ENCODE measurements at places on chromosomes 12 and 14. TPM values are rescaled to one million over a fixed set of nuclear protein-coding genes. Genes with fewer than 3 reads are reported as not detected.

The REM2 gene
- total RNA-seq: not detected

The NFATC4 gene
- 8.0 TPM for total RNA-seq

The LRRC43 gene
- total RNA-seq: 1.4 TPM

The KLRD1 gene
- total RNA-seq: 1.2 TPM

The ARHGEF25 gene
- 17.6 TPM for total RNA-seq

The SCAF11 gene
- 112 TPM for total RNA-seq

The PTPRQ gene
- 0.24 TPM for total RNA-seq

The RNF212B gene
- total RNA-seq: not detected

The C14orf132 gene
- total RNA-seq: 2.5 TPM

The KSR2 gene
- total RNA-seq: 0.02 TPM

- DNase-seq: no peak
Observed at GRCh38 chr14:43647302-43647701, 859.8 kb downstream of the FSCB start.

GRCh38 chr12:3371018-3371417 is 120.0 kb upstream of the PRMT8 start:
- no peak for DNase-seq

GRCh38 chr14:86756521-86757190 is 1226.7 kb downstream of the FLRT2 start:
- DNase-seq: no peak

GRCh38 chr14:21352587-21352986 is 31.2 kb downstream of the SUPT16H start:
- peak; percentile 4 for DNase-seq

DNA sequence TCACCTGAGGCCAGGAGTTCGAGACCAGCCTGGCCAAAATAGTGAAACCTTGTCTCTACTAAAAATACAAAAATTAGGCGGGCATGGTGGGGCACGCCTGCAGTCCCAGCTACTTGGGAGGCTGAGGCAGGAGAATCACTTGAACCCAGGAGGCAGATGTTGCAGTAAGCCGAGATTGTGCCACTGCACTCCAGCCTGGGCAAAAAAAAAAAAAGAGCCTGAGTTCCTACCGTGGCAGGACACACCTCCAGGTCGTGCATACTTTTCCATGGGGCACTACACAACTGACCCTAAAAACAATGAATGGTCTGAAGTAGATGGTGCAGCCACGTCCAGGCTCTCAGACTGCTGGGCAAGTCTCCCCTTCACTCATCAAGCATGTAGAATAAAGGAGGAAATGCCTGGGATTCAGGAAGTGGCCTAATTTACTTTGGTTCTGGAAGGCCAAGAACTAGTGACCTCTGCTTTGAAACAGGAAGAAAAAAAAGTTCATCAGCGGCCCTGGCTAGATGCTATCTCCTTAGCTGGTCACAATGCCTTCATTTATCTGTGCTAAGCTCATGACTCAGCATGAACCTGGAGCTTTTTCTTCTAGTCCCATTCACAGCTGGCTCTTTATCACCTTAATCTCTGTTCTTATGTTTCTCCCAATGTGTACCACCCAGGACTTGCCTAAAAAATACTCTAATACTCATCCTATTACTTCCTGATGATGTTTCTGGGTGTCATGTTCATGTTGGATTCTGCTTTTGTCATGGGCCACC is 55.8 kb upstream of the OR6J1 start:
- no peak for DNase-seq

GRCh38 chr12:128810182-128811127 is 13.3 kb downstream of the SLC15A4 start:
- peak; percentile 43 for DNase-seq

GRCh38 chr12:101772012-101772775 is 32.9 kb upstream of the SYCP3 start:
- no peak for DNase-seq

DNA sequence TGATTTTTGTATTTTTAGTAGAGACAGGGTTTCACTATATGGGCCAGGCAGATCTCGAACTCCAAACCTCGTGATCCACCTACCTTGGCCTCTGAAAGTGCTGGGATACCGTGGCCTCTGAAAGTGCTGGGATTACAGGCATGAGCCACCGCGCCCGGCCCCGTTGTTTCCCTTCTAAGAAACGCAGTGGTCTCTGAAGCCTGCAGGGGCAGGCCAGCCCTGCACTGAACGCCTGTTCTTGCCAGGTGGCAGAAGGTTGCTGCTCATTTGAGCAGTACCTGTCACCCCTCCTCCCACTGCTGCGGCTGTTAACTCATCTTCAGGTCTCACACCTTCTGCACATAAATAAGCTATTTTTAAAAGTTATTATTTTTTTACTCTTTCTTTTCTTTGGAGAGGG is 24.3 kb downstream of the GPRC5A start:
- no peak for DNase-seq

- DNase-seq: no peak
Observed at GRCh38 chr12:13193505-13194231, 2.9 kb upstream of the EMP1 start.

- no peak for DNase-seq
Observed at GRCh38 chr14:48725051-48725734, 861.0 kb downstream of the RPS29 start.

DNA sequence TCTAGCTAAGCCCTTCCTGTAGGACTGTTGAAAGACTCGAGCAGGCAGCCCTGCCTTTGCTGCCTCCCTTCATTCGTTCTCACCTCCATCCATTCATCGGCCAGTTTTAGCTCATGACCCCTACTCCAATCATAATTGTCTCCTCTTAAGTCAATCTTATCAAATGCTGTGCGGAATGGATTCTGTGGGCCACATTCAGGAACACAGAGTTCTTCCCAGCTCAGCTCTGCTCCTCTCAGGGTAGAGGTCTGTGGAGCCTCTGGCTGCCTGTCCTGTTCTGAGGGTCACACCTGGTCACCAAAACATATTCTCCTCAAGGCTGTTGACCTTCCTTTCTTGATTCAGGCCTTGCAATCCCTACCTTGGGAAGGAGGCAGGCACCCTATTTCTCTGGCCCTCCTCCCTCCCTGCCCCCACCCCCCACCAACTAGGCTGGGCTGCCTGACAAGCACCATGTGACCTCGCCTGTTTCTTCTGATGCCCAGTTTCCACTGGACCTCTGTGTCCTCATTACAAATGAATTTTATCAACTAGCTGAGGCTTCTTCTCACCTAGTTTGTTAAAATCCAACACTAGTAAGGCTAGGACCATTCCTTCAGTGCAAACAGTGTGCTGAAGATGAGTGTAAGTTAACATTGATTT is 3.5 kb downstream of the SMCO2 start:
- DNase-seq: no peak

DNA sequence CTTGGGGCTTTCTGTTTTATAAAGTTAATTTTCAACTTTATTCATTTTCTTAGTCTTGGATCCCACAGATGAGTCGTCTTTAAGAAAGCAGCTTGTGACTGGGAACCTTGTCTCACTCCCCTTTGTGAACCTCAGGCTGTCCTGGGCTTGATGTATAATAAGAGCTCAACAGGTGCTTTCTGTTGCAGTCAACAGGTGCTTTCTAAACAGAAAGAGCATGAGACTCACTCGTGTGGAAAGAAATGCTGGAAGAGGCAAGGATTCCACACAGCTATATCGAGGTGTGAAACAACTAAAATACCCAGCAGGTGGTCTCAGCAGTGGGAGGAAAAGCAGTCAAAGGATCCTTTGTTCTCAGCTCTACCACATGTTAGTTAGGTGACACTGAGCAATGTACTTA is 398.9 kb downstream of the EGLN3 start:
- DNase-seq: no peak

- no peak for DNase-seq
Observed at GRCh38 chr14:91273885-91274273, 29.4 kb upstream of the GPR68 start.

DNA sequence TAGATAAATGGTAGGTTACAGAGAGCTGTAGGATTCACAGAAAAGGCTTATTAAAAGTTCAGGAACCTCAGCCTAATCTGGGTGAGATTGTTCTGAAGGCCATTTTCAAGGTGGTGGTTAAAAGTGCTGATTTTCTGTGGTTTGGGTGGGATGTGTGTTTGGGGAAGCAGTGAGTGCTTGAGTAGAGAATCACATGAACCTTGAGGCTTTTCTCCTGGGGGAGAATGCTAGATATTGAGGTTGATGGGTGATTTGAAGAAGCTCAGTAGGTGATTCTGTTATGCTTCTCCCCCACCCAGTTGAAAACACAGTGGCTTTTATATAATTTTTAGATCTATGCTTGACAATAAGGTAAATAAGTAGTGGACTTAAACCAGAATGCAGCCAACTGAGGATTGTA is 420.9 kb downstream of the PCNX1 start:
- no peak for DNase-seq

DNA sequence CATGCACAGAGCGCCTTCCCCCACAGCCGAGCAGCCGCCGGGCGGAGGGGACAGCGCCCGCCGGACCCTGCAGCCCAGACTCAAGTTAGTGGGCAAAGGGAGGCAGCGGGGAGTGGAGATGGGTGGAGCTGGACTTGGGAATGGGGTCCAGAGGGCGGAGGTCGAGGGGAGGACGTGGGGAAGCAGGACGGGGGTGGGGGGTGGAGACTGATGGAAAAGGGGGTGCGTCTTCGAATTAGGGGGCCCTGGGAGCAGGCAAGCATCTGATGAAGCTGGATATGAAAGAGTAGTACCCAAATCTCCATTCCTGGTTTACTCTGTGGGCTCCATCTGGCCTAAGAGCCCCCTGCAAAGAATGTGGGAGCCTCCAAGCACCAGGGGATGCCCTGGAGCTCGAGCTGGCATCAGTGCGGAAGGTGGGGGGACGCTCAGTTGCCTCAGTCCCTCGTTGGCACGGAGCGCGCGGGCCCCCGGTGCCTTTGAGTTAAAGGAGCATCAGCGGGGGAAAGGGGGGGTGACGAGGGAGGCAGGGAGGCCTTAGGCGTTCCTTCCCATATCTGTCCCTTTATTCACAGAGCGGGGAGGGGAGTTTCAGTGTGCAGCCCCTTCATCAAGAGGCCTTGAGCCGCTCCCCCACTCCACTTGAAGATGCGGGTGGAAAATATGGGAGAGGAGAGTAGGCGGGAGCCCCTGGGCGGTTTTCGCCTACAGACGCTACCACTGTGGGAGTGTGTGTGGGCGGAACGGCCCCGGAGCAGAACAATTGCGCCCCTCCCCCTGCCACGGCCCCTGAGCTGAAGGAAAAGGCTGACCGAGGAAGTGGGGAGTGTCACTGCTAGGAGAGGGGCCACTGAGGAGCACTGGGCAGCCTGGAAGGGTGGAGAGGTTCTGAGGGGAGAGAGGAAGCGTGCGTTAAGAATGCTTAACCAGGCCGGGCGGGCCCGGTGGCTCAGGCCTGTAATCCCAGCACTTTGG is 644 bp downstream of the NAB2 start:
- peak; percentile 81 for DNase-seq

DNA sequence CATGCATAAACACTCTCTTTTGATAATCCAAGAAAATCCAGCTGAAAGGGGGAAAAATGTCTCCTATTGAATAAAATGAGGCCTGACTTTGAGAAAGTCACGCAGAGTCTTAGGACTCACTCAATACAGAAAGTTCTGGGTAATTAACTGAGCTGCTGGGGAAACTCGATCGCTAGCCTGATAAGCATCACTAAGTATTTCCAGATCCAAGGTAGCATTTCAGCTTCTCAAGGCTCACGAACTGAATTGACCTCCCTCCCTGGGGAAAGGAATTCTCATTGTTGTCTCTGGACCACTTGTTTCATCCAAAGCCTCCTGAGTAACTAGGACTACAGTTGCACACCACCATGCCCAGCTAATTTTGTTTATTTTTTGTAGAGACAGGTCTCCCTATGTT is 13.8 kb upstream of the ANAPC5 start:
- DNase-seq: no peak

DNA sequence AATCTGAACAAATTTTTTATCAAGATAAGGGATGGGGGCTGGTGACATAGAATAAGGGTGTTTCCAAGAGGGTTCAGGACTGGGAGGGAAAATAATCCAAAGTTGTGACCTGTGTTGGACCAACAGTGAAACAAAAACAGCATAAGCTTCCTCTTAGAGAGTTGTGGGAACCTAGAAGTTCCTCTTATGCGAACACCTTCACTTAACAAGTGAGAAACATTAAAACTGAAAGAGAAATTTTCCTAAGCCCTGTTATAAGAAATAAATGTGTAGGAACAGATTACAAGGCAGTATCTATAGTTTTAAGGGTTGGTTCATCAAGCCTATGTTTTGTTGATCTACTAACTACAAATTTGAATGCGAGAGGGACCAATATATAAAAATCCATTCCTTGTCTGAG is 58.4 kb downstream of the LLPH start:
- no peak for DNase-seq

DNA sequence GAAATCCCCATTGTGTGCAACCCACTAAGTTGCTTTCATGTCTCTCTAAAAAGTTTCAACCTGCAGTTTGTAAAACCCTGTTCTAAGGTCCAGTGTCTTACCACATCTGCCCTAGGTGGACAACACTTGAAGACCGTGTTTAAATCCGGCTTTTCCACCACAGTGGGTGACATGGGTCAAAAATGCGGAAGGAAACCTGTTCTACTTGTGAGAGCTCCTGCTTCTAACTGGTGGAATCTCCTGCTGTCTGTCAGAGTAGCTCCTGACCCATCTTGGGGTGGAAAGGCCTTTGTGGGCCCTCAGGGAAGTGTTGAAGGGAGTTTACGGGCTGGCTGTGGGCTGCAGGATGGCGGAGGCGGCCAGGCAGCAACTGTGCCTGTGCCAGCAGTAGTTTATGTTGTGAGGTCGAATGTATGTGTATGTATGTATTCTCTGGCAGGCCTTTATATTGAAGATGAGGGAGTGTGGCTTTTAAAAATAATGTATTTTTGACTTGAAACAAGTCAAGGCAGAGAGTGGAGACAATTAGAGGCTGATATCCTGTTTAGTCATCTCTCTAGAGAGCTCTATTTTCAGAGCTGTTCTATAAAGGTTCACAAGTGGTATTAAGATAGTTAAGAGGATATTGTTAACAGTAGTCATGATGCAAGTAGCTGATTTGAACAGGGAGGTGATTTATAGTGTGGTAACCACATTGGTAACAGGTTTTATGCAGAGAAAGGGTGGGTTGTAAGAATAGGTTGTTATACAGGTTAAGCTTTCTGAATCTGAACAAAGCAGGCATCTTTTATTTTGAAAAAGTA is 67.0 kb downstream of the PRKCH start:
- no peak for DNase-seq

GRCh38 chr12:76226397-76226796 is 121.8 kb downstream of the BBS10 start:
- no peak for DNase-seq

DNA sequence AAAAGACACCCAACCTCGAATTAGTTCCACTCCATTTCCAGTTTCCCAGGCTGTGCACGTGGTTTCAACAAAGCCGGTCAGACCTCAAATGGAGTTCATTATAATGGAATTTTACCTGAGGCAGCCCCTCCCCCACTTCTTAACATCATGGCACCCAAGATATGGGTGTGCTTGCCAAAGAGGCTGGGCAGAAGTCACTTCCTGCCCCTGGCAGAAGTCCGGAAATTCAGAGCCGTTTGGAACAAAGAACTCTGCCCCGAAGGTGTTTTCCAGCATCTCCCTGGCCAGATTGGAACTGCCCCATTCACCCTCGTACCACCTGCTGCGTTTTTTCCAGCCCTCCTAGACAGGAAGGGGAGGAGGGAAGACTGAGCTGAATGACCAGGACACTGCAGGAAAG is 8.2 kb downstream of the VDR start:
- no peak for DNase-seq
